Left renal pelvis (tissue), 4 donors: ENCODE measurements at places on chromosomes 1 and 21.
A peak's percentile ranks its signal among the peaks of the same experiment; 100 is the strongest.

- no peak for DNase-seq
These were observed 47.6 kb downstream of the RHOU start for GRCh38 chr1:228782662-228783417.

GRCh38 chr1:94345148-94345721 lies 73.0 kb upstream of the ABCD3 start:
- DNase-seq, result no peak

DNA sequence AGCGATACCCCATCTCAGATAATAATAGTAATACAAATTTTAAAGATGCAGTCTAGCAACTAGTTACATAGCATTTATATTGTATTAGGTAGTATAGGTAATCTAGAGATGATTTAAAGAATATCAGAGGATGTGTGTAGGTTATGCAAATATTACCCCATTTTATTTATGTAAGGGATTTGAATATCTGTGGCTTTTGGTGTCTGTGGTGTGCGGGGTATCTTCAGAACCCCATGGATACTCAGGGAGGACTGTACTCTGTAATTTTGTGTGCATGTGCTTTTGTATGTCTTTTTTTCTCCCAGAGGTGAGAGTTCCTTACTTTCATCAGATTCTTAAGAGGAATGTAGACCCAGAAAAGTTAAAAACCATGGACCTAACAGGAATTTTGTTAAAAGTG lies 12.8 kb downstream of the RNF2 start:
- DNase-seq, result no peak

- peak; percentile 32 for DNase-seq
These were observed 97.9 kb upstream of the RAB3GAP2 start for GRCh38 chr1:220370041-220370700.

DNA sequence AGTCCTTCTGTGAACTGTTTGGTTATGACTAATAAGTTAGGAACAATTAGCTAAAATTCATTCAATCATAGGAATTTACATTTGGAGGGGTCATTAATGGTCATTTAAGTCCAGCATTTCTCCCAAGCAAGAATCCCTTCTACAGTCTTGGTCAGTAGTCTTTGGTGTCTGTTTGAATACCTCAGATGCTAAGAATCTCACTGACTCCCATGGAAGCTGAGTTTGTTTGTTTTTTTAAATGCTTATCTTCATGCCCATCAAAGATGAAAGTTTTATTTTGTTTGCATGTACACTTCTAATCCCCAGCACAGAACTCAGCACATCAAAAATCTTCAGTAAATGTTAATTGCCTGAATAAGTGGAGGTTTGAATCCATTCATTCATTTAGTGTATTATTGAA lies 41.3 kb upstream of the SLC44A3 start:
- no peak for DNase-seq

DNA sequence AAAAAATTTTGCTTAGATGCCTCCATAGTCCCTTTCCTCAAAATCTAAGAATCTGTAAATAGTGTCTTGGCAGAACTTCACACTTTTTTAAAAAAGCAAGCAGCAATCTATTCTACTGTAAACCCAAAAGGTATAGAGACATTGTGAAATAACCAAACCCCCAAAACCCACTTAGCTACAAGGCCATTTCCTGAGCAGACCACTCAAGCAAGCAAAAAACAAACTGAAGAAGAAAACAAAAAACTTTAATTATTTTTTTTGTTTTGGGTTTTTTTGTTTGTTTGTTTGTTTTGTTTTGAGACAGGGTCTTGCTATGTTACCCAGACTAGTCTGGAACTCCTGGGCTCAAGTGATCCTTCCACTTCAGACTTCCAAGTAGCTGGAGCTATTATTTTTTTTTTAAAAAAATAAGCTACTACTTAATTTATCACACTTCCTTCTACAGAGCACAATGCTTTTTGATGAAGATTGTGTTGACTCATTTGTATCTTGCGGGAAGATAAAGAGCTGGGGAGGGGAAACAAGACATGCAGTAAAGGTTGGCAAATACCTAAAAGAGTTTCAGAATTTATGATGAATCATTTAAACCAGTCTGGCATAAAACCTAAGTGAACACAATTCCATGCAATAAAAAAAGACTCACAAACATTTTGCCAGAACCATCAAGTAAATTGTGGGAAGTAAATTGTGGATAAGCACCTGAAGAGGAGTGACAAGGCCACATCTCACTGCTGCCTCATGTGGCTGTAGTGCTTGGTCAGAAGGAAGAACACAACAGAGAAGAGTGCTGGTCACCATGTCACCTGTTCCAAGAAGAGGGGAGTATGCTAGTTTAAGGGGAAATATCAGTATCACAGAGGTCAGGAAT lies 2.7 kb upstream of the PTPN22 start:
- DNase-seq, result no peak

DNA sequence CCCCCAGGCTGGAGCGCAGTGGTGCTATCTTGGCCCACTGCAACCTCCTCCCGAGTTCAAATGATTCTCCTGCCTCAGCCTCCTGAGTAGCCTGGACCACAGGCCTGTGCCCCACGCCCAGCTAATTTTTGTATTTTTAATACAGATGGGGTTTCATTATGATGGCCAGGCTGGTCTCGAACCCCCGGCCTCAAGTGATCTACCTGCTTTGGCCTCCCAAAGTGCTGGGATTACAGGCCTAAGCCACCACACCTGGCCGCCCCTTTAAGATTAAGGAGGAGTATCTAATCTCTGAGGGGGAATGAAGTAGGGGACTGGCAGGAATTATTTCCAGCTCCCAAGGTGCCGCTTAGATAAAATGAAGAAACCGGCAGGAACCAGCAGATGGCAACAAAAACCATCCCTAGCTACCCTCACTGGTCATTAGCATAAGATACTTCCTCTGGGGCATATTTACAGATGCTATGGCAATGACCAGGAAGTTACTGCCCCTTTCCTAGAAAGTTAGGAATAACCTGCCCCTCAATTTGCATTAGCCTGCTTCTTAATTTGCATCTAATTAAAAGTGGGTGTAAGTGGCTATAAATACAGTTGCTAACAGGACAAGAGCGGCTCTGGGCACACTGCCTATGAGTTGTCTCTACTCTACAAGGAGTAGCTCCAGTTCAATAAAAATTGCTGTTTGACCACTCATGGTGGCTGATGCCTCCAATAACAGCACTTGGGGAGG lies 7.1 kb upstream of the NSUN4 start:
- DNase-seq, result no peak

DNA sequence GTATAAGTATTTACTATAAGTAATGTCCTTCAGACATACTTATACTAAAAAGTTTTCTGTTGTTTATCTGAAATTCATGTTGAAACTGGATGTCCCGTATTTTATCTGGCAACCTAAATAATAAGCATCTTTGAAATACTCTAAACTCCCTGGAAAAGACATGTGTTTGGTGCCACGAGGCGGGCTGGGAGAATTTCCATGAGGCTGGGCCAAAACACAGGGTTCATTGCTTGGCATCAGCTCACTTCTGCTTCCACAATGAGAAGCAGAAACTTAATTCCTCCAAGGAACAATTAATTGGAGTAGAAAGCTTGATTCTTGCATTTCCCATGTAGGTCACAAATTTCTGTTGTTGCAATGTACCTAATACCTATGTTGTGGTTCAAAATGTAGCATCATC lies 110.2 kb downstream of the PSMG1 start:
- no peak for DNase-seq

GRCh38 chr1:73310797-73311381 lies 887.1 kb downstream of the LRRIQ3 start:
- DNase-seq, result no peak

DNA sequence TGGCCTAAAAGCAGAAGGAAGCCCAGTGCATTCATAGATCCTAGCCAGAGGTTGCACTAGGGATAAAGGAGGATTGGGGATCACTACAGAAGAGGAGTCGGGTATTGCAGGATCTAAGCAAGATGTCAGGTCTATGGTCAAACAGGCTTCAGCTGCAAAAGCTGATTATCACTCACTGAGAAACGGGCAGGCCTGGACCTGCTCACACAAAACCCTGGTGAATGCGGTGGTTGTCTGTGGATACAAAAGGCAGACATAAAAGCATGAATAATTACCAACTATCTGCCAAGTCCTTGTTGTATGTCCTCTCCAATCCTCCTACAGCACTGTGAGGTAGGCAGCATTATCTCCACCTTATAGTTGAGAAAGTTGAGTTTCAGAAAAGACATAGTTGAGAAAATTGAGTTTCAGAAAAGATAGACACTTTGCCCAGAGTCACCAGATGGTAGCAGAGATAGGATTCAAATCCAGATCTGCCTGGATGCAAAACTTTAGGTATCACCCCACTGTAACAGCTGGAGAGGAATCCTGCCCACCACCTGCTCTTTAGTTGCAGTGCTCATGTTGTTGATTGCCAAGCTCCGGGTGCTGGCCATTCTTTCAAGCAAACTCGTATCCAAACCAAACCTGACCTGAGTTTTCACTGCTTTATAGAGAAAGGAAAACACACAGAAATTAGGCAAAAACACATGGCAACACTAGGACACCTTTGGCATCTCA lies 49.6 kb upstream of the HOOK1 start:
- no peak for DNase-seq

GRCh38 chr1:48530727-48531351 lies 58.8 kb upstream of the SPATA6 start:
- DNase-seq, result peak; percentile 70

DNA sequence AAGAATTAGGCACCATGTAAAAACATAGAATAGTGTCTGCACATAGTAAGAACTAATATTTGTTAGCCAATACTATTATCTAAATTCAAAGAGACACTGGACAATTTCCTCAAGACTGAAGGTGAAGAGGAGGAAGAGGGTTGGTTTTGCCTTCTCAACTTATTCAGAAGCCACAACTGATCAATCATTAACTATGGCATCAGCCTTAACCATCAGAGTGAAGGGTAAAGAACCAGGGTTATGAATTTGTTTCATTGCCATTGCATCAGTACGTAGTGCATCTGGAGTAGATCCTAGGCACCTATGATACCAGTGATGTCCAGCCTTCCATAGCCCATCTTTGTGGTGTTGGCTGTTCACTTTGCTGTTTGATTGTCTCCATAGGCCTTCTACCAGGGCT lies 421.7 kb upstream of the DEPDC1 start:
- DNase-seq, result no peak

DNA sequence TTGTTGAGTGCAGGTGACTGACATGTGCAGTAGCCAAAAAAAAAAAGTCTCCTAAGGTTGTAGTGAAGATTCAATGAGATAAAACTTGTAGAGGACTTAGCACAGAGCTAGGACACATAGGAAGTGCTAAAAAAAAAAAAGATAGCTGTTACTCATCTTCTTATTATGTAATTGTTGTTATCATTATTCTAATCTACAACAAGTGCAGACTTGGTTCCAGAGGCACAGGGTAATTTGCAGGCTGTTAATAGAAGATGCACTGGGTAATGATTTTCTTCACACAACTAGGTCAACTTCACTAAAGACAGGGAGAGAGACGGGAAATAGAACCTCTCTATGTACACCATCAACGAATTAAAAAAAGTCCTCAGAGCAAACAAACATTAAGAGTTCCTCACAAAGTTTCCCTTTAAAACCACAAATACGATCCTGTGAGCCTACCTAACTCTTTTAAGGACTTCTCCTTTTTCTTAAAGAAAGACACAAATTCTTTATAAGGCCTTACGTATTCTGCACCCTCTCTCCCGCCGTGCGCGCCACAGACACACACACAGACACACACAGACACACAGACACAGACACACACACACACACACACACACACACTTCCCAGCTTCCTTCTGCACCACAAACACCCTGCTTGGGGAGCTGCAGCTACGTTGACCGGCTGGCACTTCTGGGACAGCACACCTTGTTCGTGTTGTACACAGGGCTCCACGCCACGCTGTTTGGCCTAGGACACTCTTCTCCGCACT lies 49.8 kb upstream of the GADD45A start:
- DNase-seq, result no peak

GRCh38 chr1:4045397-4046010 lies 145.4 kb upstream of the C1orf174 start:
- DNase-seq, result no peak

DNA sequence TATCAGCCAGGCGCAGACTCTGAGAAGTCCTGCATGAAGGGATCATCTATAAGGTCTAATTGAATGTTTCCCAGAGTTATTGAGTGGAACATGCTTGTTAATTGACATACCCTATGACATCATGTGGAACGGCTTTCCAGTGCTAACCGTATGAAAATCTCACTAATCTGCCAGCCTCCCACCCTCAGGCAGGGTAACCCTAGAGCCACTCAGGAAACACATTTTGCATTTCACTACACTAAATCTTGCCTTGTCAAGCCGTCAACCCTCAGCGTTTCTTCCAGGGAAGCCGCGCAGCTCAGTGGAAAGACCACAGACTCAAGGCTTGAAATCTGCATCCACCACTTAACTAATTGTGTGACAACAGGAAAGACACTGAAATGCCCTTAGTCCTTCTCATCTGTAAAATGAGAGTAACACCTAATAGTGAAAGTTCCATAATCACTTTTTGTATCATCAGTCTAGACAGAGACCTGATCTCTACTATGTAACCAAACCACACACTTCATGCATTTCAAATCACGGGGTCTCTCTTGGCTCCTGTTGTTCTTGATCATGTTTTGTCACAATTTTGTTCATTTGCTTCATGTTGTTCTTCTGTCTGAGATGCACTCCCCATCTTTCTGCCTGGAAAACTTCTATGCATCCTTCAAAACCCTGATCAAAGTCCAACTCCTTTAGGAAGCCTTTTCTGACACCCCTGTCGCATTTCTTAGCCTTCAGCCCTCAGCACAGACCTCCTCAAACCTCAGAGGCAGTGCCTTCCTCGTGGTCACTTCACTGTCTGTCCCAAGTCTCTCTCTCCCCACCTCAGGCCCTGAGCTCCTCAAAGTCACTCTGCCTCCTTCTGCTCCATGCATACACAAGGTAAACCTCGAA lies 246.5 kb downstream of the TOMM20 start:
- DNase-seq, result no peak

DNA sequence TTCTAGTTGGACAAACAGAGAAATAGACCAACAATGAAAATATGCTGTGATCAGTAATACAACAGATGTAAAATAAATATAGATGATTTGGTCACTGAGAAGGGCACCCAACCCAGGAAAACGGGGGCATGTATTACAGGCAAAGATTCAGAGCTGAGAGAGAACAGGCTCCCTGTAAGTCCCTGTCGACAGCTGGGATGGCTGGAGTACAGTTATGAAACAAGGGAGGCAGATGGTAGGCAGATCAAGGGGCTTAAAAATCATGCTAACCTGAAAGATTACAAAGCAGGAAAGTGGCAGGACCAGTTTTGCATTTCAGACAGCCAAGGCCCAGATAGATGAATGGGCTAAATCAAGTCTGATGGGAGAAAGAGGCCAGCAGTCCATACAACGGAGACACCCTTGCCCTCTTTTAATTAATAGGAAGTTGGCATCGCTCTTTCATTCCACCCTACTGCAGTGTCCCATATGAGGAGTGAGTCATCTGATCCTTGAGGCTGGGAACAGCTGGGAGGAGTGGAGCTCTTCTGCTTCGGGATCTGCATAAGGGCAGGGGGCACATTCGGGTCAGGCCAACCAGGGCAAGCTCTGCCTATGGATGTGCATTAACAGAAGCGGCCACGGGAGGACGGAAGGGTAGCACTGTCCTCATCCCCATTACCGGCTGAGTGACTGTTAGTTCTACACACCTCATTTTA lies 171.1 kb downstream of the DAB1 start:
- DNase-seq, result no peak

DNA sequence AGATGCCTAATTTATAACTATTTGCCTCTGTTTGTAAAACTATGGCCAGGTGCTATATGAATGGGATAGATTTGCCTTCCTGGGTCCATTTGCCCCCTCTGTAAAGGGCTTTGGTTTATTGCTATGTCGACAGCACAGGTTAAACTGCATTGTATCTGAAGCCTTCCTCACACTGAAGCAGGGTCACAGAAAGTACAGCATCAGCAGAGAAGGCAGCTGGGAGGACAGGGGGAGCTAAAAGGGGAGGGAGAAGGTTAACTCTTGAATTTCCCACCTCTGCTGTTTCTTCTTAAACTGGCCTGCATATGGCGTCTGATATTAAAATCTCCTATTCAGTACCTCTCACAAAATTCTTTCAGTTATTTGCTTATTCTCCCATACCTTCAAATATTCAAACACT lies 297.4 kb downstream of the TM2D1 start:
- no peak for DNase-seq
